ENCODE measurements at places on chromosomes 6 and 20.

- no peak for DNase-seq
Measured at GRCh38 chr6:147447835-147448611, 60.5 kb upstream of the SAMD5 start.

GRCh38 chr6:37877373-37878149, 58.0 kb downstream of the ZFAND3 start:
- no peak for DNase-seq

- no peak for DNase-seq
Measured at GRCh38 chr6:160036331-160036695, 67.4 kb downstream of the IGF2R start.

GRCh38 chr6:158571826-158572652, 12.1 kb downstream of the TMEM181 start:
- no peak for DNase-seq

GRCh38 chr20:23145281-23145700, 59.2 kb upstream of the CD93 start:
- DNase-seq: no peak

DNA sequence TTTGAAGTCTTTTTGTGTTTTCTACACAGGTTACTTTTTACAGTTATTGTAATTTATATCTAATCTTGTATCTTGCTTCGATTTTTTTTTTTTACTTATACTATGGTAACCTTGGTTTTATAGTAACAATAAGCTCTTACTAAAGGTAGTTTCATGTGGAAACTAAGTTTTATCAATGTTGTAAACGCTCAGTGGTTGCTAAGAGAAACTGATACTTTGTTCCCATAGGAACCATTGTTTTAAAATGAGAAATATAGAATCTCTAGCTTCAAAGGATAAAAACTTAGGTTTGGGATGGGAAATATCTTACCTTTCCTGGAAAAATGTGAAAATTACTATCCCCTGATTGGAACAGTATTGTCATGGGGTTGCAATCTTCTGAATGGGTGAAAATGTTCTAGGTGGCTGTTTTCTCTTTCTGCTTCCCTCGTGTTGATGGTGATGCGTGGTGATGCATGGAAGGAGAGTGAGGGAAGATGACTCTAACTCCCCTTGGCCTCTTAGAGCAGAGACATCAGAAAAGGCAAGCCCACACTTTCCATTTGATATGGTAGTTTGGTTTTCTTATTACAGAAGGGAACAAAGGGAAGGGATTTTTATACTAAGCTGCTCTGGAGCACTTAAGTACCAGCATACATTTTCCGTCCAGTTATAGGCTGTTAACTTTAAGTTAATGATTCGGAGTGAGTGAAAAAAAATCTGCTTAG, 23.5 kb upstream of the BACH2 start:
- no peak for DNase-seq

Measured in activated naive CD4-positive, alpha-beta T cell (primary cell).